Lung (tissue), 17 donors: ENCODE measurements at places on chromosomes 1 and 21. TPM values are rescaled to one million over a fixed set of nuclear protein-coding genes. Genes with fewer than 3 reads are reported as not detected.

- no peak overlapping the region for H3K27ac ChIP-seq
- no peaks in the 10 kb centered on the region for H3K36me3 ChIP-seq
- H3K27me3 ChIP-seq = no peaks in the 10 kb centered on the region
- H3K4me1 ChIP-seq = no peaks in the 10 kb centered on the region
Measured at GRCh38 chr1:159859767-159860322, 2.6 kb downstream of the VSIG8 start.

- no peaks in the 10 kb centered on the region for H3K27me3 ChIP-seq
- no peaks in the 10 kb centered on the region for H3K36me3 ChIP-seq
- no peak for DNase-seq
- H3K27ac ChIP-seq = no peak overlapping the region
- peaks cover 5% of the 10 kb centered on the region for H3K4me1 ChIP-seq
Measured at GRCh38 chr1:193113258-193113991, 8.2 kb upstream of the GLRX2 start.

- no peaks in the 10 kb centered on the region for H3K4me1 ChIP-seq
- H3K27ac ChIP-seq = no peak overlapping the region
- H3K27me3 ChIP-seq = no peaks in the 10 kb centered on the region
- H3K36me3 ChIP-seq = no peaks in the 10 kb centered on the region
- DNase-seq = no peak
Measured at GRCh38 chr1:76059451-76059850, 15.1 kb upstream of the ST6GALNAC3 start.

GRCh38 chr1:186033847-186034271, 299.7 kb downstream of the HMCN1 start:
- DNase-seq = peak; percentile 28
- no peak overlapping the region for H3K27ac ChIP-seq
- H3K36me3 ChIP-seq = no peaks in the 10 kb centered on the region
- H3K27me3 ChIP-seq = no peaks in the 10 kb centered on the region
- no peaks in the 10 kb centered on the region for H3K4me1 ChIP-seq

- H3K36me3 ChIP-seq = no peaks in the 10 kb centered on the region
- H3K4me1 ChIP-seq = no peaks in the 10 kb centered on the region
- H3K27ac ChIP-seq = no peak overlapping the region
- H3K27me3 ChIP-seq = no peaks in the 10 kb centered on the region
Measured at GRCh38 chr21:31837618-31838390, 35.0 kb upstream of the HUNK start.

Gene KCNT2
- total RNA-seq = 3.0 TPM

Gene KCNE2
- total RNA-seq = 0.65 TPM

GRCh38 chr1:182315167-182315556, 76.4 kb downstream of the GLUL start:
- no peak for DNase-seq
- H3K4me3 ChIP-seq = no peak overlapping the region
- H3K27ac ChIP-seq = no peak overlapping the region
- no peaks in the 10 kb centered on the region for H3K27me3 ChIP-seq
- no peaks in the 10 kb centered on the region for H3K4me1 ChIP-seq

Gene COL24A1
- 16.7 TPM for total RNA-seq

DNA sequence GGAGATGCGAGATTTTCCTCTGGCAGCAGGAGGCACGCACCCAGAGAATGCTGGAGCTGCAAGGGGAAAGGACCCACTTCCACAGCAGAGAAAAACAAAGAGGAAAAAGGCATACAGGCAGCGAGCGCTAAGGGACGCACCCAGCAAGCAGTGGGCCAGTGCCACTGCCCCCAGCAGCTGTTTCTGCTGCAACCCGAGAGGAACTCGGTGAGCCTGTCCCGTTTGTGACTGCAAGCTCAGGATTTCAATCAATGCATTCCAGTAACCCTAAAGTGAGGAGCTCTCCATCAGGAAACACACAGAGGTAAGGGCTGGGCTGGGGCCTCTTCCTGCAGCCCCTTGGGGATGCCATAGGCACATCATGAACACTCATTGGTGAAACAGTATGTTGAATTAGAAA, 58.7 kb downstream of the ACP6 start:
- no peak overlapping the region for H3K27ac ChIP-seq
- H3K36me3 ChIP-seq = peaks cover 24% of the 10 kb centered on the region
- H3K27me3 ChIP-seq = no peaks in the 10 kb centered on the region
- no peaks in the 10 kb centered on the region for H3K4me1 ChIP-seq
- DNase-seq = no peak
- H3K4me3 ChIP-seq = no peak overlapping the region

DNA sequence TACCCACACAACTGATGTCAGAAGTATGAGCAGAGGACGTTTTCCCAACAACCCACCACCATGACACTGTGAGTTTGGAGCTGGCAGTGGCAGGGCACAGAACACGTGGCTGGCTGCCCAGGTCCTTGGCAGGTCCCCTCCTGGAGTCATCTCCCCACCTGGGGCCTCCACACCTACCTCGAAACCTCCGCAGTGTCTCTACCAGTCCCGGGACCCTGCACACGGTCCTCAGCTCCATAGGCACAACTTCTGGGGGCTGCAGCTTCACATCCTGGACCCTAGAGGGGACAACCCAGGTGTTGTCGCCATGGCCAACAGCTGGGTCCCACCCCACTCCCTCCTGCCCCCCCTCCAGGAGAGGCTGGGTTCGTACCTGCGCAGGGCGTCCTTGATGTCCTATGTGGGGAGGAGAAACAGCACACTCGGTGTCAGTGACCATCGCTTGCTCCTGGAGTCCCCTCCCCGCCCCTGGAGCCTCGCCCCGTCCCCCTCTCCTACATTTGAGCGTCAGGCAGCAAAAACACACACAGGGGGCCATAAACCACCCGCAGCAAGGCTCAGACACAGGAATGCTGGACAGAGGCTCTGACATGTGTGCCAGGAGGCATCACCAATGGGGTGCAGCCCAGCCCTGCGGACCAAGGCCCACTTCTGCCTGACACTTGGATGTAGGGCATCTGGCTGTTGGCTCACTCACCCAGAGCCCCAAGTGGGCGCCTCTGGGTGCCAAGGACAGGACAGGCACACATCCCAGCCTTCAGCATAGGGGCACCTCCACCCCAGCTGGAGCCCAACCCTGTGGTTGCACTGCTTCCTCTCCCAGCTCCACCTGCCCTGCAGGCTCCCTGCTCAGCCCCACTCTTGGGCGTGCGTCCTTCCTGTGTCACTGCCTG, 9.6 kb downstream of the TRIM11 start:
- no peak overlapping the region for H3K4me3 ChIP-seq
- H3K4me1 ChIP-seq = no peaks in the 10 kb centered on the region
- no peaks in the 10 kb centered on the region for H3K27me3 ChIP-seq
- no peak overlapping the region for H3K27ac ChIP-seq
- peaks cover 65% of the 10 kb centered on the region for H3K36me3 ChIP-seq

GRCh38 chr1:205656236-205656635, 24.1 kb downstream of the SLC45A3 start:
- no peaks in the 10 kb centered on the region for H3K4me1 ChIP-seq
- H3K27me3 ChIP-seq = no peaks in the 10 kb centered on the region
- no peak for DNase-seq
- H3K4me3 ChIP-seq = no peak overlapping the region
- H3K36me3 ChIP-seq = no peaks in the 10 kb centered on the region

- no peak overlapping the region for H3K27ac ChIP-seq
- no peaks in the 10 kb centered on the region for H3K27me3 ChIP-seq
- H3K36me3 ChIP-seq = no peaks in the 10 kb centered on the region
- no peak overlapping the region for H3K4me3 ChIP-seq
- DNase-seq = no peak
Measured at GRCh38 chr1:34829250-34829649, 30.3 kb downstream of the SMIM12 start.

Gene GJA9
- not detected for total RNA-seq

DNA sequence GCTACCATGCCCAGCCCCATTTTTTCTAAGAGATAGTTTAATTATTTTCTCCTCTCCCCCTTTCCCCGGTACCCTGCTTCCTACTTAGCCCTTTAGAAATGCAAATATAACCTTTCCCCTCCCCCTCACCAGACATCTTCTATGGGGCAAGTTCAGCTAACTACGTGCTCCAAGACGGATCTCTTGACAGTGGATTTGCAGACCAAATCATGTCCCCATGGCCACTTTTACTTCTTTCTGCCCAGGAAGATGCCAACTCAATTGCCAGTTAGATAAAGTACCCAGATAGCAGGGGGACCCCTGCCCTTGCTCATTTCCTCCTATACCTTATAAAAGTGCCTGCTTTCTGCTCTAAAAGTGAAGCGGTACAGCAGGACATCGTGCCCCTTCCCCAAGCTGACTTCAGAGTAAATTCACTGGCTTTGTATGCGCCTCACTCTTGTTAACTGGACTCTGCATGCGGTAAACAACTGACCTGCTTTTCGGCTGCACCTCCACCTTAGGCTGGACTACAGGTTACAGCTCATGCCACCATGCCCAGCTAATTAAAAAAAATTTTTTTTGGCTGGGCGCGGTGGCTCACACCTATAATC, 7.4 kb downstream of the DNAJC11 start:
- H3K4me1 ChIP-seq = no peaks in the 10 kb centered on the region
- H3K4me3 ChIP-seq = no peak overlapping the region
- no peaks in the 10 kb centered on the region for H3K27me3 ChIP-seq
- H3K27ac ChIP-seq = no peak overlapping the region
- DNase-seq = no peak
- no peaks in the 10 kb centered on the region for H3K36me3 ChIP-seq

GRCh38 chr1:184597650-184598357, 156.9 kb downstream of the EDEM3 start:
- peaks cover 3% of the 10 kb centered on the region for H3K36me3 ChIP-seq
- H3K4me1 ChIP-seq = peaks cover 5% of the 10 kb centered on the region
- H3K27ac ChIP-seq = no peak overlapping the region
- DNase-seq = no peak
- H3K4me3 ChIP-seq = no peak overlapping the region

GRCh38 chr1:153362187-153362775, 4.6 kb downstream of the S100A9 start:
- no peak overlapping the region for H3K27ac ChIP-seq
- no peak overlapping the region for H3K4me3 ChIP-seq
- H3K4me1 ChIP-seq = no peaks in the 10 kb centered on the region
- DNase-seq = peak; percentile 48
- no peaks in the 10 kb centered on the region for H3K27me3 ChIP-seq

- no peak overlapping the region for H3K4me3 ChIP-seq
- peaks cover 11% of the 10 kb centered on the region for H3K4me1 ChIP-seq
- H3K36me3 ChIP-seq = no peaks in the 10 kb centered on the region
- DNase-seq = no peak
Measured at GRCh38 chr21:29145852-29146453, 15.5 kb downstream of the MAP3K7CL start.

- H3K4me3 ChIP-seq = no peak overlapping the region
- no peaks in the 10 kb centered on the region for H3K27me3 ChIP-seq
- H3K27ac ChIP-seq = no peak overlapping the region
- peaks cover 36% of the 10 kb centered on the region for H3K36me3 ChIP-seq
- DNase-seq = no peak
Measured at GRCh38 chr1:155900161-155900560, 11.0 kb downstream of the RIT1 start.

Gene NUP210L
- total RNA-seq = 0.26 TPM

GRCh38 chr1:198969981-198970380, 331.1 kb downstream of the PTPRC start:
- DNase-seq = no peak
- no peaks in the 10 kb centered on the region for H3K36me3 ChIP-seq
- no peaks in the 10 kb centered on the region for H3K27me3 ChIP-seq
- H3K4me1 ChIP-seq = peaks cover 8% of the 10 kb centered on the region

- DNase-seq = no peak
- no peak overlapping the region for H3K4me3 ChIP-seq
- no peak overlapping the region for H3K27ac ChIP-seq
Measured at GRCh38 chr1:171138980-171139379, 46.1 kb upstream of the FMO2 start.

Gene COL9A2
- total RNA-seq = 6.6 TPM

Gene SLAMF1
- 0.95 TPM for total RNA-seq
